ENCODE measurements at places on chromosomes 2 and 18. TPM values are rescaled to one million over a fixed set of nuclear protein-coding genes. Genes with fewer than 3 reads are reported as not detected.

DNA sequence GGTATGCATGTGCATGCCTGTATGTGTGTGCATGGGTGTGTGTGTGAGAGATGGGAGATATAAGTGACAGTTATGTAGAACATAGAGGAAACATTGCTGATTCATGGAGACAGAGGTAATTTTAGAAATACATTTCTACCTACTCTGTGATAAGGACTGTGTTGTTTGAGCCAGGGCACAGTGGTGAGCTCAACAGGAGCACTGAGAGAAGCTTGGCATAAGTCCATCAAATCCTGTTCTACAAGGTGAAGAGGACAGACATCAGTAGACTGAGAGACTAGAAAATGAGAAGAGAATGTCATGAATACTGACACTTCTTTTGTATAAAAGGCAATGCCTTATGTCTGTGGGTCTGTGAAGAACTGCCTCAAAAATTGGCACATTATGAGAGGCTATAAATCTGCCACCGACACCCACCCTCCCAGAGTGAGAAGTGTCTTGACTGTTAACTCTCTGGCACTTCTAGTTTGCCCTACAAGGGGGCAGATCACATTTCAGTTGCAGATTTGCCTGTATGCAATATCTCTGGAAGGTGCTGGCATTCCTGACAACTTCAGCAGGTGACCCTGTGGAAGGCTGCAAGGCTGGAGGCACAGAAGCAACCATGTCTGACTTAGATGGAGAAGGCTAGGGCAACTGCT is 962.3 kb upstream of the NRXN1 start:
- H3K27me3 ChIP-seq: no peaks in the 10 kb centered on the region
- no peak overlapping the region for H3K4me3 ChIP-seq
- H3K36me3 ChIP-seq: no peaks in the 10 kb centered on the region

DNA sequence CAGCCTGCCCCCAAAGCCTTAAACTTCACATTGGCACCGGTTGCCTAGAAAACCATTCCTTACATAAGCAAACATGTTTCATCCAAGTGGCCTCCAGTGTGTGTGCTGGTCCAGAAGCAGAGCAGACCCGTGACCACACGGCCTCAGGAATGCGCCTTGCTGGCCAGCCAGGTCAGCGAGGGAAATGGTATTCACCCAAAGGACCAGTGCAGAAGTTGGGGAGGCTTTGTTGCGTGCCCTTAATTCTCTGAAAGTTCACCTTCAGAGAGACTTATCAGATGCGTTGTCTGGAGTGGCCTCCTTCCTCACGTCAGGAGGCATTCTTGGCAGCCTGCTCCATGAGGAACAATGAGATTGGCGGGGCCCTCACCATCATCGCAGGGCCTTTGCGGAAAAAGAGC is 25.9 kb downstream of the NRP2 start:
- no peaks in the 10 kb centered on the region for H3K27me3 ChIP-seq
- no peaks in the 10 kb centered on the region for H3K36me3 ChIP-seq
- DNase-seq: no peak
- no peak overlapping the region for H3K27ac ChIP-seq

Gene RFTN2
- total RNA-seq: not detected

DNA sequence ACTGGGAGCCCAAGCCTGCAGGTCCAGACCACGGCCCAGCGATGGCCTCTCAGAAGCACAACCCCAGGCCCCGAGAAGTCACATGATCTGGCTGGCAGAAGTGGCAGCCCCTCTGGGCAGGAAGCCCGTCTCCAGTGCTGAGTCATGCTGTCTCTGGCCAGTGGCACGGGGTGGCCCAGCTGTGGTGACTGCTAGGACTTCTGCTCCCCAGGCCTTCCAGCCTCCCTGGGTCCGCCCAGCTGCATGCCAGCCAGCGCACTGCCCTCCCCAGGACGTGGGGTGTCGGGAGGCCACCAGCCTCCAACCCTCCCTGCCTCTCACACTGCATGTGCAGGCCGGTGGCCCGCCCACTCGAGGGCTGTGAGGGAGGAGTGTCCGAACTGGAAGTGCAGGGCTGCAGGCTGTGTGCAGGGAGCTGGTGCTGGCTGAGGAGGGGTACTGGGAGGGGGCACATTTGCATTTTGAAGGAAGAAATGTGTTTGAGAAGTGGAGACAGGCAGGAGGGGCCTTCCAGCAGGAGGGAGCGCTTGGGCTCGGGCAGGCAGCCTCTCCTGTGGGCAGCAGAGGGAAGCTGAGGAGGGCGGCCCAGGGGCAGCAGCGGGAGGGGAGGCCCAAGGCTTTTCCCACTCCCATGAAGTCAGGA is 17.0 kb upstream of the HPCAL1 start:
- no peaks in the 10 kb centered on the region for H3K4me1 ChIP-seq
- no peaks in the 10 kb centered on the region for H3K36me3 ChIP-seq
- no peak overlapping the region for H3K4me3 ChIP-seq
- H3K27me3 ChIP-seq: no peaks in the 10 kb centered on the region

DNA sequence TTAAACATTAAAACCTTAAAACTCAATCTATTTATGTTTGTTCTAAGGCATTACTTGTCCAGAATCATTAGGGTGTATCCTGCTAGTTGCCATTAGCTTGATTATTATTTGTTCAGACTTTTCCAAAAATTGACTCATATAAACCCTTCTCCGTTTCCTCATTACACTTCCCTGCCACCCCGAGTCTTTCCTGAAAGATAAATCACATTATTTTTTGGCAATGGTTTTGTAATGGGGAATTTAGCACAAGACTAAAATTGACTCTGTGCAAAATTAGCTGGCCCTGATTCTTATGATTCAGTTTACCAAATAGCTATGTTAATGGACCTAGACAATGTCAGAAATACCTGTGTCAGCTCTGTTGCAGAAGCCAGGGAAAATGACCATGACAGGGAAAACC is 112.2 kb upstream of the NT5C1B start:
- no peaks in the 10 kb centered on the region for H3K27me3 ChIP-seq
- H3K4me1 ChIP-seq: no peaks in the 10 kb centered on the region
- no peak for DNase-seq
- H3K27ac ChIP-seq: no peak overlapping the region

DNA sequence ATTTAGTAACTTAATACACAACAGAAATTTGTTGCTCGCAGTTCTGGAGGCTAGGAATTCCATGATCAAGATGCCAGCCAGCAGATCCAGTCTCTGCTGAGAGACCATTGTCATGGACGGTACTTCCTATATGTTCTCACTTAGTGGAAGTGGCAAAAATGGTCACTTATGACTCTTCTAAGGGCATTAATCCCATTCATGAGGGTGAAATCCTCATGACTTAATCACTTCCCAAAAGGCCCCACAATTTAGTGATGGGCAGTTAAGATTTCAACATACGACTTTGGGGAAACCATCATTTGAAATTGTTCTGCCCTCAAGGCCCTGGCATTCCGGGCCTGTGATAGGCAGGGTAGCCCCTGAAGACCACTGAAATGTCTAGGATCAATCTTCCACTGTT is 23.0 kb downstream of the BZW1 start:
- no peaks in the 10 kb centered on the region for H3K27me3 ChIP-seq
- no peak overlapping the region for H3K4me3 ChIP-seq
- no peaks in the 10 kb centered on the region for H3K4me1 ChIP-seq
- H3K27ac ChIP-seq: no peak overlapping the region
- no peak for DNase-seq
- H3K36me3 ChIP-seq: no peaks in the 10 kb centered on the region

- no peaks in the 10 kb centered on the region for H3K4me1 ChIP-seq
- H3K4me3 ChIP-seq: no peak overlapping the region
- H3K27ac ChIP-seq: no peak overlapping the region
- no peaks in the 10 kb centered on the region for H3K27me3 ChIP-seq
- peak; percentile 49 for DNase-seq
Measured at GRCh38 chr2:235746257-235746934, 252.6 kb downstream of the AGAP1 start.

- H3K36me3 ChIP-seq: peaks cover 34% of the 10 kb centered on the region
- H3K27ac ChIP-seq: no peak overlapping the region
Measured at GRCh38 chr18:45849529-45849928, 24.1 kb downstream of the SIGLEC15 start.

Gene CNTNAP5
- total RNA-seq: not detected

Gene SATB2
- total RNA-seq: not detected

DNA sequence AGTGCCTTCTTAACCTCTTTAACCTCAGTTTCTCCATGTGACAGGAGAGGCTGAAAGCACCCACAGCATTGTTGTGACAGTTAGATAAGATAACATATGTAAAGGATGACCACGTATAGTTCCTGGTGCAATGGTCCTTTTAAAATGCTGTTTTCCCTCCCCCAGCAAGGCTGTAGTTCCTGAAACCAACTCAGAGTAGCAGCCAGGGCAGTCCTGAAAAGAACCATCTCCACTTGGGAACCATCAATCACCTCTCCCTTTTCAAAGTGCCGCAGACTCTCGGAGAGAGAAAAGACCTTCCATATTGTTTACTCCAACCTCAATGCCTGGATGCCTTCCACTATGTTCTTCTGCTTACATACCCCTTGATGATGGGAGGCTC is 158.8 kb downstream of the DDX1 start:
- H3K27ac ChIP-seq: no peak overlapping the region
- DNase-seq: no peak
- H3K4me1 ChIP-seq: no peaks in the 10 kb centered on the region
- H3K27me3 ChIP-seq: no peaks in the 10 kb centered on the region
- H3K4me3 ChIP-seq: no peak overlapping the region

Gene NT5C1B
- not detected for total RNA-seq

GRCh38 chr2:2326068-2327040 is 4.7 kb downstream of the MYT1L start:
- H3K4me1 ChIP-seq: no peaks in the 10 kb centered on the region
- DNase-seq: no peak
- no peak overlapping the region for H3K27ac ChIP-seq
- H3K4me3 ChIP-seq: no peak overlapping the region

DNA sequence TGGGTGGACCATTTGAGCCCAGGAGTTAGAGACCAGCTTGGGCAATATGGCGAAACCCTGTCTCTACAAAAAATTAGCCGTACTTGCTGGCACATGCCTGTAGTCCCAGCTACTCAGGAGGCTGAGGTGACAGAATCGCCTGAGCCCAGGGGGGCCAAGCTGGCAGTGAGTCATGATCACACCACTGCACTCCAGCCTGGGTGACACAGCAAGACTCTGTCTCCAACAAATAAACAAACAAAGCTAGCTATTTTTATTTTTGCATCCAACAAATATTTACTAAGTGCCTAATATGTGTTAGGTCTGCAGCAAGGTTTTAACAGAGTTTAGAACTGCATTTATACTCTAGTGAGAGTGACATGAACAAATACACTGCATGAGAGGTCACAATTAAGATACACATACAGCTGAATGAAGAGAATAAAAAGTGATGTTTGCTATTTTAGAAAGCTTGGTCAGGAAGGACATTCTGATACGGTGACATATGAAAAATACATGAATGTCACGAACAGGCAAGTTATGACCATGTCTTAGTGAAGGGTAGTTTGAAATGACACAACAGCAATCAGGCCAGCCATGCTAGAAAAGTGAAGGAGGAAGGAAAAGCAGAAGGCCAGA is 83.2 kb upstream of the FRZB start:
- H3K27me3 ChIP-seq: no peaks in the 10 kb centered on the region
- no peaks in the 10 kb centered on the region for H3K36me3 ChIP-seq
- H3K4me3 ChIP-seq: no peak overlapping the region
- H3K4me1 ChIP-seq: no peaks in the 10 kb centered on the region
- DNase-seq: no peak

DNA sequence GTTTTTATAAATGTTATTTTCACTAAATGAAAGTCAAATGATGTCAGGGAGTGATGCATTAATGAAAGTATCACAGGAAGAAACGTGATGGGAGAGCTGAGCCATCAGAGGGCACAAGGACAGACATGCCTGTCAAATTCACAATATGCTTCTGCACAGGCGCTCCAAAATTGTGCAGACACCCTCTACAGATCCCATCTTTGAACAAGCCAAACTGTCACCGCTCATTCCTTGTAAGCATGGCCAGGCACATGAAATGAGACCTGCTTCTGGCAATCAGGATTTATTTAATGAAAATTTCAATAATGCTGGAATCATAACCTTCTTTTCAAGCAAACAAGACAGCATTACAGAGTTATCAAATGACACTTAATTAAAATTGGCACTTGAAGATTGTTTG is 20.4 kb upstream of the FSHR start:
- H3K4me3 ChIP-seq: no peak overlapping the region
- H3K27me3 ChIP-seq: no peaks in the 10 kb centered on the region
- H3K36me3 ChIP-seq: no peaks in the 10 kb centered on the region
- no peak overlapping the region for H3K27ac ChIP-seq
- no peaks in the 10 kb centered on the region for H3K4me1 ChIP-seq
- no peak for DNase-seq

- no peak overlapping the region for H3K4me3 ChIP-seq
- H3K27me3 ChIP-seq: no peaks in the 10 kb centered on the region
- no peak for DNase-seq
- no peaks in the 10 kb centered on the region for H3K36me3 ChIP-seq
- no peak overlapping the region for H3K27ac ChIP-seq
Measured at GRCh38 chr2:31079665-31080064, 58.6 kb downstream of the GALNT14 start.

GRCh38 chr2:45993476-45993991 is 303.7 kb upstream of the EPAS1 start:
- H3K36me3 ChIP-seq: no peaks in the 10 kb centered on the region
- no peaks in the 10 kb centered on the region for H3K4me1 ChIP-seq
- H3K27ac ChIP-seq: no peak overlapping the region

Gene KCNS3
- not detected for total RNA-seq

Gene C2orf72
- not detected for total RNA-seq

DNA sequence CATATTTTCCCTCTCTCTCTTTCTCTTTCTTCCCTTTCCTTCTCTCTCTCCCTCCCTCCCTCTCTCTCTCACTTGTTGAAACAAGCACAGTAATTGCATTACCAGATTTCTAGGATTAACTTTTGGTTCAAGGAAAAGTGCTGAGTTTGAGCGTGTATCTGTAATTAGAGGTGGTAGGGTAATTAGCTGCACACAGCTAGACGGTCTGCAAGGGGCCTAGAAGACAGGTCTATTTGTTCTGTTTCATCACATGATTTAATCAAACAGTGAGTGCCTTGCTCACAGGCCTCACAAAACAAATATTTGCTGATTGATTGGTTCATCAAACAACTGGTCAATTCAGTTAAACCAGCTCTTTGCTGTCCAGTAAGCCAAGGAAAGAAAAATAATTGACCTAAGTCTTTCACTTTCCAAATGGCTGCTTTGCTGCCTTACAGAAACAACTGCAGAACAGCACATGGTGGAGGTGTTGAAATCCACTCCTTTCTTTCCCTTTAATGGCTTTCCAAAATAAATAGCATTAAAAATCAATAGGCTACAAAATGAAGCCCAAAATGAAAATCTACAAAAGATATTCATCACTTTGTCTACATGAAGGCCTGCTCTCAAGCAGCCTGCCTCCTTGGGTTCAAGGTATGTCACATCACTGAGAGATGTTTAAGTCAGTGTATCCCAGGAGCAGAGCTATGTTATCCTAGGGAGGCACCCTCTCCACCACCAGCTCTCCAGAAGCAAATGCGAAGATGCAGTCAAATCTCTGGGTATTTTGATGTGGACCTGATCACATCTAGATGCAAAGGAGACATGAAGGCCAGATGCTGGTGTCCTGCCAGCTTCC is 264.4 kb upstream of the SIX2 start:
- no peak overlapping the region for H3K27ac ChIP-seq
- H3K27me3 ChIP-seq: no peaks in the 10 kb centered on the region
- no peak overlapping the region for H3K4me3 ChIP-seq
- H3K36me3 ChIP-seq: no peaks in the 10 kb centered on the region

Data from CD4-positive, alpha-beta memory T cell (primary cell).